ENCODE measurements at places on chromosomes 13 and 19.
A peak's percentile ranks its signal among the peaks of the same experiment; 100 is the strongest.

- DNase-seq = peak; percentile 23
These were observed 6.5 kb upstream of the EIF3G start for GRCh38 chr19:10126213-10126639.

DNA sequence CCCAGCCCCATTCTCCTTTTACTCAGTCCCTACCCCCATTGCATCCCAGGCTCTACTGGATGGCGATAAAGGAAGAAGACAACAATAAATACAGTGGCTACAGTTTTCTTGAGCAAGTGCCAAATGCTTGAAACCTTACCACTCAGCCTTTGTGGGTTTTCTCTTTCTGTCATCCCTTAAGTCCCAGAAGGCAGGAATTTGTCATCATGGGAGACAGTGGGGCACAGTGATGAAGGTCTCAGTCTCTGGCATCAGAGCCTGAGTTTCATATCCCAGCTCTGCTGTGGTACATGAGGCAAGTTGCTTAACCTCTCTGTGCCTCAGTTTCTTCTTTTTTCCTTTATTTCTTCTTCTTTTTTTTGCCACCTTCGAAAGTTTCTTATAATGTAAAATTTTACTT, 5.1 kb upstream of the COMP start:
- no peak for DNase-seq

- no peak for DNase-seq
These were observed 2476.7 kb downstream of the PCDH9 start for GRCh38 chr13:64753233-64754000.

DNA sequence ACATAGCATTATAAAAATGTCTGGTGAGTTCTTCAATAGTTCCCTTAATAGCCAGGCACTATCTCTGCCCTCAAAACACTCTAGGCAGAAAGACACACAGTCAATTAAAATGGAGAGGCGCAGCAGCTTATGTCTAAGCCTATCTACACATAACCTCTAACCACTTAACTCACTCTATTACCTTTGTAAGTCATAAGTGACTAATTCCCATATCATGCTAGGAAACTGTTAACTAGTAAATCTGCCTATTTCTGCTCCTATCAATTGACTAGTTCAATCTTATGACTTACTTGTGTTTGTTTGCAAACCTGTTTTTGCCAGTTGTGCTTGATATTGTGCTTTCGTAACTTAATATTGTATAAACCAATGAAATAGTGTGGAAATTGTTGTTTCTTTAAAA, 3.2 kb downstream of the CCDC122 start:
- no peak for DNase-seq

- no peak for DNase-seq
These were observed 808 bp downstream of the SLITRK5 start for GRCh38 chr13:87671753-87672605.
